ENCODE measurements at places on chromosomes 3 and 15.

- no peak for DNase-seq
These were observed 34.1 kb downstream of the PBRM1 start for GRCh38 chr3:52651592-52651991.

- no peak for DNase-seq
These were observed 326.4 kb upstream of the IGF1R start for GRCh38 chr15:98321896-98322295.

GRCh38 chr3:184786280-184786941, 25.6 kb upstream of the VPS8 start:
- DNase-seq: no peak

DNA sequence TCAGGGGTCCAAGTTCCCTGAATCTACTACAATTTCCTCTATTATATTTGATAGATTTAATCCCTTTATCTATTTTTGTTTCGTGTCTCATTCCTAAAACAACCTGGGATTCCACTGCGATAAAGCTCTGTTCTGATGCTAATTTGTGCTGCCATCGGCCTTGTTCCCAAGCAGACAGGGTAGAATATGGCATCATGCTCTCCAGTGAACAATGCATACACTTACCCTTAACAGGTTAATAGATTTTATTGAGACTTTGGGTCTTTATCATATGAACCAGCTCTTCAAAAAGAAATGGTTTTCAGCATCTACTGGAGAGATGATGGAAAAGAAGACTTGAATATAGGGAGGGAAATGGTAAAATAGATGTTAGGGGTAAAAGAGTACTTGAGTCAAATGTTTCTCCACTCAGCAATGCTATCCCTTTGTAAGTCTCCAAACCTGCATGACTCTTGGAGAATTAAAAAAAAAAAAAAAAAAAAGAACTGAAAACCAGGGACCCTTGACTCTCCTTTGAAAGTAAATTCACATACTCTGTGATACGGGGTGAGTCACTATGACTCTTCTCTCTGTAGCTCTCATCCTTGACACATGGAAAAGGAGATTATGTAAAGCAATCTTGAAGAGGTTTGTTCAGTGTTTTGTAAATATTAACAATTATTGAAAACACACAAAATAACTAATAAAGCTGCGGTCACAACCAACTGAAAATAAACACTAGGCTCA, 268.8 kb downstream of the ZBTB20 start:
- no peak for DNase-seq

- DNase-seq: no peak
These were observed 10.2 kb downstream of the MUC4 start for GRCh38 chr3:195801251-195802183.

GRCh38 chr15:37359101-37359892, 258.9 kb upstream of the MEIS2 start:
- DNase-seq: no peak

DNA sequence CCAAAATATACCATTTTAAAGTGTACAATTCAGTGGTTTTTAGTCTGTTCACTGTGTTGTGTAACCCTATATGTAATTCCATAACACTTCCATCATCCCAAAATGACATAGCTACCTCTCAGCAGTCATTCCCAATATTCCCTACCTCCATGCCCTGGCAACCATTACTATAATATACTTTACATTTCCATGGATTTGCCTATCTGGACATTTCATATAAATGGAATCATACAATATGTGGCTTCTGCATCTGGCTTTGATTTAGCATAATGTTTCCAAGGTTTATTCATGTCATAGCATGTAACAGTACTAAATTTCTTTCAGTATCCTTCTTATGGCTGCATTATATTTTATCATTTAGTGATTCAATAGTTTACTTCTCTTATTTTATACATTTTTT, 25.3 kb downstream of the FAM98B start:
- DNase-seq: no peak

DNA sequence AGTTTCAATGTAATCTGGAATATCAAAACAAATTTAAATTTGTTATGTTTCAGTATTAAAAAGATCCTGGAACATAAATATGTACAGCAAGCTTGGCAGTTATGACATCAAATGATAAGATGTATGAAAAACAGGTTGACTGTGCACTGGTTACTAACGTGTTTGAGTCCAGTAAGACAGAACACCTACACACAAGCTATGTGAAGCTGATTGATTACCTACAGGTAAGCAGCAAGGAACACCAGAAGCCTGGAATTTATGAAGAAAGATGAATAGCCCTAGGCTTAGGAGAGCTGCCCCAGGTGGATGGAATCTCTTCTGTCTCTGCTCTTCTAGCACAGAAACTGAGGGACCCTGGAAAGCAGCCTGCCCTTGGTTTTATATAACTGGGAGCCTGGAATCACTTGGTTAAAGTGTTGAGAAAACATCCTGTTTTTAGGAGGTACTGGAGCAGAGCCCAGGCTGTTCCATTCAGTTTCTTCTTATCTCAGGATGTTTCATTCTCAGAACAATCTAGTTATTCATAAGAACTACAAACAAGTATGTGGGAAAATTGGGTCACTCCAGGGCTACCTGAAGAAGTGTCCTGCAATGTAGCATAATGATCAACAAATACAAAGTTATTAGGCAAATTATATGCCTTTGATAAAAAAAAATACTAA, 36.3 kb downstream of the SLITRK3 start:
- no peak for DNase-seq

- DNase-seq: no peak
These were observed 177.6 kb downstream of the KCNAB1 start for GRCh38 chr3:156298014-156298413.

GRCh38 chr15:99104788-99105513, at the start of gene SYNM:
SYNM (plus strand) TSS chr15:99105080; CDS start chr15:99105200, 120 bp downstream.
- DNase-seq: no peak

GRCh38 chr3:98172621-98173020, 6.1 kb downstream of the OR5H15 start:
- no peak for DNase-seq

DNA sequence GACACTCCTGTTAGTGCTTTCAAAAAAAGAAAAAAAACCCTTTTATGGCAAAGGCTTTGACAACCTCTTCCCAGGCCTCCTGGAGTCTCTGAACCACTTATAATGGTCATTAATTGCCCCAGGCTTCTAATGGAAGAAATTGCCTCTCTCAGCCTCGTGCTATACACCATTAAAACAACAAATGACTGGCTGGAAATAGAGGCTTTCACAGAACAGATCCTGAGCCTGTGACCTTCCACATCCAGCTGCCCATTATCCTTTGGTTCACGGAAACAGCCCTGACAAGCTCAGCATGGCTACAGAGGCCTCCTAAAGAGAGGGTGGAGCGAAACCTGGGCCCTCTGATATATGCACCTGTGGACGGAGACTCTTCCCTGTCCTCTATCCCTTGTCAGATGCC, 26.8 kb upstream of the MKRN3 start:
- DNase-seq: no peak

DNA sequence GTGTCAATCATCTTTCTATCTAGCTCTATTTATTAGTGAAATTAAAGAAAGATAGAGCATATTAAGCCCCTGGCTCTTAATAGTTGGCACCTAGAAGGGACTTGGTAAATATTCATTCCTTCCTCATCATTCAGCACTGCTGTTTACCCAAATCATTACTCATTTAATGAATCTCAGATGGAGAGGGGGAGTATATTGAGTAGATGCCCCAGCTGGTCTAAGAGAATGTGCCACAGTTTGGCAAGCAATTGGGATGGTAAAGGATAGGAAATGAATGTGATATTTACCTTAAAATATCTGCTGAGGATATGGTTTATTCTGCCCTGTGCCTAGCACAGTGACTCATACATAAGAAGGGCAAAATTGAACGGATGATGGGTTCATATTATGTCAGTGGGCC, 6.0 kb downstream of the IL1RAP start:
- no peak for DNase-seq

- no peak for DNase-seq
These were observed 25.7 kb downstream of the ACKR4 start for GRCh38 chr3:132622761-132623160.

- no peak for DNase-seq
These were observed 115.7 kb upstream of the PRTG start for GRCh38 chr15:55858661-55859060.

DNA sequence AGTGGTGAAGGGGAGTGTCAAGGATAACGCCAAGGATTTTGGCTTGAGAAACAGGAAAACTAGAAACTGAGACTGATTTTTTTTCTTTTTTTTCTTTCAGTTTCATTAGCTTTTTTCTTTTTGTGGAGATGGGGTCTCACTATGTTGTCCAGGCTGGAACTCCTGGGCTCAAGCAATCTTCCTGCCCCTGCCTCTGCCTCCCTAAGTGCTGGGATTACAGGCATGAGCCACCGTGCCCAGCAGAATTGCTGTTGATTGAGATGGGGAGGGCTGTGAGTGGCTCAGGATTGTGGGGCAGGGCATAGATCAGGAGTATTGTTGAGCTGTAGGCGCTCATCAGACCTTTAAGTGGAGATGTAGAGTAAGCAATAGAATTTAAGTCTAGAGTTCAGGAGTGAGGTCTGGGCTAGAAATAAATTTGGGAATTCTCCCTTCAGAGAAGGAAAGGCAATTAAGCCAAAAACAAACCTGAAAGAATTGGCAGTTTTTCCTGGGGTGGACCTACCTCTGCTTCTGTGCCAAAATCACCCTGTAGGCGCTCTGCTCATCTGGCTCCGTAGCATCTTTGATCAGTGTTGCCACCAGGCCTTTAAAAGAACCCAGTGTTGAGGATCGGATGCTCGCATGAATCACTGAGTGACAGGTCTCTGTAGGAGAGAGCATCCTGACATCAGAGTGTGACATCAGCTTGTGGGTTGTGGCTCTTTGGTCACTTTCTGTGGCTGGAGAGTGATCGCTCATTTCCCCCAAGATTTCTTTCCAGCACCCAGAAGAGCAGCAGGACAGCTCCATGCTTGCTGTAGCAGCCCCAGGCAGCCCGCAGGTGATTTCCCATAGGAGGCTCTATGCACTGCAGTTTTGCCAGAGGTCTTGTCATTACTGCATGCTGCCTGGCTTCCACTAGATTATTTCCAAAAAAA, 15.8 kb downstream of the ABHD17C start:
- DNase-seq: no peak

DNA sequence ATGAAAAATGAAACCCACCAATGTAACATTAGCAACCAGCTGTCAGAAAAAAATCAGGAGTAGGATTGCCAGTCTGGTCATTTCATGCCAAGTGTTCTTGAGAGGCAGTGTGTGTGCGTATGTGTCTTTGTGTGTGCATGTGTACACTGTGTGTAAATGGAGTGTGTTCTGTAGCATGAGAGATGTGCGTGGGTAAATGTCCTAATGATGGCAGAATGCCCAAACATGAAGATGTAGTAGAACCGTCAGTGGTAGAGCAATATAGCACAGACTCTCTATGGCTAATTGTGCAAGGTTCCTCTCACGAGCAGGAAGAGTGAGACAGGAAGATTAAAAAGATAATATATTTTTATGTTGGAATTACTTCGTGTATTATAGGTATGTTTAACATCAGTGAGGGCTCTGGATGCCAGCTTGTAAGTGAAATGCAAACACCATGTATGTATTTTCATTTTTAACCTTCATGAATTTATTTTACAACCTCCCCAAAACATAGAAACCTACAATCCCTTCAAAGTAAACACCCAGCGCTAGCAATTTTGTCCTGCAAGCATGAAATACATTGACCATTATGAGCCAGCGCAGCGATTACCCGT, 1038.7 kb downstream of the IGSF11 start:
- DNase-seq: no peak

- DNase-seq: no peak
These were observed 23.2 kb downstream of the PLA1A start for GRCh38 chr3:119620899-119621298.

- no peak for DNase-seq
These were observed 127.8 kb downstream of the GHSR start for GRCh38 chr3:172320468-172320867.

GRCh38 chr3:181700168-181701087, 11.3 kb upstream of the SOX2 start:
- DNase-seq: no peak

DNA sequence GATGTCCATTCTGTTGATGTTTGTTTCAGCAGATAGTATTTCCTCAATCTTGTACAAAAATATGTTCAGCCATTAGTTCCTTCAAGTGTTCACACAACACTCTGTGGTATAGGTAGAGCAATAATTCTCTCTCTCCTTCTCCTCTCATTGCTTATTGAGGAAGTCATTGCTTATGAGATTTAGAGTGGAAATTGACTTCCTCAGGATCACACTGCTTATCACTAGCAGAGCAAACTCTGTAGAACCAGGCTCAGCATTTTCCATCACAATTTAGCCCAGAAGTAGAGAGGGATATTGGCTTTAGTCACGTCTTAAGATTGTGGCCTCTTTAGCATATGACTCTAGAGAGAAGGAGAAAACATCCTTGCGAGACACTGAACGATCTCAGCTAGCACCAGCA, 31.2 kb downstream of the RAB11A start:
- no peak for DNase-seq

DNA sequence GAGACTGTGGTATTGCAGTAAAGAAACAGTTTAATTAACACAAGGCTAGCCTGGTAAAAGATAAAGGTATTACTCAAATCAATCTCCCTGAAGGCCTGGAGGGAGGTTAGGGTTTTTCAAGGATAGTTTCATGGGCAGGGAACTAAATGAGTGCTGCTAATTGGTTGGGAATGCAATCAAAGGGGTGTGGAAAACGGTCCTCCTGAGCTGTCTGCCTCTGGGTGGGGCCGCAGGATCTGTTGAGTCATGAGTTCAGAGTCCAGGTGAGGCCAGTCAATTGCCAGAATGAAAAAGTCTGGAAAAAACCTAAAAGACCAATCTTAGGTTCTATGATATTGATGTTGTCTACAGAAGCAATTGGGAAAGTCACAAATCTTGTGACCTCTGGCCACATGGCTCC, 293.2 kb downstream of the MCTP2 start:
- DNase-seq: no peak

GRCh38 chr15:85607141-85607806, 187.5 kb downstream of the KLHL25 start:
- DNase-seq: no peak

DNA sequence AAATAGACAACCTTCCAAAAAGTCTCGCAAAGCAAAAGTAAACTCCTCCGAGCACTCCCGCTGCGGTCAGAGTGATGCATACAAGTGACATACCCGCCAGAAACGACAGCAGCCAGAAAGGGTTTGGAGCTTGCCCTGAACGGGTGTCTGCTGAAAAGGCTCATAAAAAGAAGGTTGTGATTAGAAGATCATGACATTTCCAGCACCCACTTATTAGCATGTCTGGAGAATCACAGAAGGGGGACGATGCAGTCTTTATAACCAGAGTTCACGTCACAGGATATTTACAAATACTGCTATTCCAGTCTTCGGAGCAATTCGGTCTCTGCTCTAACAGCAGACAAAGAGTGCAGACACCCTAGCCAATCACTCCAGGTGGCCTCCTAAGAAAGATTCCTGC, 59.1 kb upstream of the FRMD4B start:
- no peak for DNase-seq
